SHP77 (cell line): ENCODE measurements at places on chromosomes 12 and 14.
A peak's percentile ranks its signal among the peaks of the same experiment; 100 is the strongest.

DNA sequence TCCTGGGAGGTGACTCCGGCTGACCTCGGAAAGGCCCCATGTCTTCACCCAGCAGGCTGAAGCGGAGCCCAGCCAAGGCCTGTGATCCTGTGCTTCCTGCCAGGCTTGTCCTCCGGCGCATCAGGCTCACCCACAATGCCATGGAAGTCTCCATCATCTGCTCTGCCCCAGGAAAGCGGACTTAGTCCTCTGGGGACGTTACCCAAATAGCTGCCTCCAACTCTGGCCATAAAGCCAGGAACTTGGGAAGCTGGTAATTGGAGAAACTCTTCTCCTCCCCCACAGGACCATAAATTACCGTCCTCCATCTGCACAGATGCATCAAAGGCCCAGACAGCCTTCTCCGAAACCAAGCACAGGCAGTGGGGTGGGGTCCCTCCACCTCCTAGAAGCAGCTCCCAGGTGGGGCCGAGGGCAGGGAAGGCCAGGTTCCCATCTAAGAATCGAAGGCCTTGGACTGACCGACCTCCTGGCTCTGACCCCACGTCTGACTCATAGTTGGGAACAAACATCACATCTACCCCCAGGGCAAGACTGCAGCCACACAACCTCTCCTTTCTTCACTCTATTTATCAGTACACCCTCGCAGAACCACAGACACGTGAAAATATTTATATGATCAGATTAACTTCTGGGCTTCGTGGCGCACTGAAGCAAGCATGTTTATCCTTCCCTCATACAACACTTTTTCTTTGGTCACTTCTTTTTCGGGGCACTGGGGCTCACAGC, 56.4 kb downstream of the PITPNM2 start:
- DNase-seq = no peak

GRCh38 chr14:24426912-24427536, 2.4 kb downstream of the CBLN3 start:
- DNase-seq = no peak

DNA sequence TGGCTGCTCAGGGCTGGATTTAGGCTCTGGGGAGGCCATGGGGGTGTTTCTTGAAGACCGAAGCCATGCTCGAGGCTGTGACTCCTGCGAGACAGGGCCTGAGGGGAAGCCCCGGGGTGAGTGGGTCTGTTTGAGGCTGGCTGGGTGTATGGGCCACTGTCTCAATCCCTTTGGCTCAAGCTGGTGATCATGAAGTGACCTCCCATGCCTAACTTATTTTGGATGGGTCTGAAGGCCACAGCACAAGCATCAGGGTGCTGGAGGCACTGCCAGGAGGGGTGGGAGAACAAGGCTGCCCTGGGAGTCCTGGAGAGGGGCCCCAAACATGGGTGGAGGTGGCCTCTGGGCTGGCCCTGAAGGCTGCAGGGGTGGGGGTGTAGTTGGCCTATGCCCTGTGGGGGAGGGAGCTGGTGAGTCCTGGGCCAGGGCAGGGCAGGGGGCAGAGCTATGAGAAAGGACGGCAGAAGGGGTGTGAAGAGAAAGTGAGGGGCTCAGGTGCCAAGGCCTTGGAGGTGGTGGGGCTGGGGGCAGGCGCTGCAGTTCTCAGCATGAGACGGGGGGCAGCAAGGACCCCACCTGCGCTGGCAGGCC, 100.9 kb downstream of the KIF26A start:
- DNase-seq = no peak

GRCh38 chr12:50806176-50806575, 36.5 kb upstream of the TMPRSS12 start:
- no peak for DNase-seq

- no peak for DNase-seq
Observed at GRCh38 chr14:50249136-50249775, 17.9 kb upstream of the SOS2 start.

DNA sequence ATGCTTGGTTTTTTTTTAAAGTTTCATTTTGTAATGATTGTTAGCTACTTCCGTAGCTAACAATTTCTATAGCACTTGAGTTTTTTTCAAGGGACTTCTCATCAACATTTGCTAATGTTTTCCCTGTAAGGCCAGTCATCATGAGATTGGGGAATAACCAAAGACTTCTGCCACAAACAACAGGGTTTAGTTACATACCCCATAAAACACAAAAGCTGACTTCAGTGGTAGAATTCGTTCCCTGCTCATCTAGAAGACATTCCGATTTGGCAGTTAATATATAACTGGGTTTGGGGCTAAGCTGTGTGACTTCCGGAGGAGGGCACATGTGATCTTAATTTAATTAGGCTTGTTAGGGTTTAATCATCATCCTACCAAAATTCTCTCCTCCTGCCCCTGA, 22.9 kb downstream of the EGLN3 start:
- DNase-seq = no peak

DNA sequence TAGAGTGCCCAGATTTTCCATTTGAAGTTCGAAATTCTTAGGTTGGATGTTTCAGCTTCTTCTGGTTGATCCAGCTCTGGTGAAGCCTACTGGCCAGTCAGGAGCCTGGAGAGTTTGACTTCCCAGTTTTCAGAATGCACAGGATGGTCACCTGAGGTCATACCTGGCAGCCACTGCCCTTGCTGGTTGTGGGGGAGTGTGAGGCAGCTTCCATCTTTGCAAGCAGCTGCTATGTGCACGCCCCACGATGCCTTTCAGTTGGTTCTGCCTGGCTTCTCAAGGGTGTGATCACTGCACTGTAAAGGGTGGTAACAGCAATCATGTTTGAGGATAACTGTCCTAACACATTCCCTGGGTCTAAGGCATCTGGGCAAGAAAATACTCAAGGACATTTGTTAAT, 15.4 kb downstream of the CCDC92 start:
- DNase-seq = no peak

- DNase-seq = peak; percentile 45
Observed at GRCh38 chr14:25516838-25517237, 466.9 kb upstream of the STXBP6 start.

- no peak for DNase-seq
Observed at GRCh38 chr12:79426121-79426520, 264.6 kb downstream of the PAWR start.

- no peak for DNase-seq
Observed at GRCh38 chr12:45688183-45688582, 41.3 kb upstream of the ARID2 start.

- DNase-seq = no peak
Observed at GRCh38 chr12:74229671-74230070, 308.0 kb upstream of the ATXN7L3B start.

DNA sequence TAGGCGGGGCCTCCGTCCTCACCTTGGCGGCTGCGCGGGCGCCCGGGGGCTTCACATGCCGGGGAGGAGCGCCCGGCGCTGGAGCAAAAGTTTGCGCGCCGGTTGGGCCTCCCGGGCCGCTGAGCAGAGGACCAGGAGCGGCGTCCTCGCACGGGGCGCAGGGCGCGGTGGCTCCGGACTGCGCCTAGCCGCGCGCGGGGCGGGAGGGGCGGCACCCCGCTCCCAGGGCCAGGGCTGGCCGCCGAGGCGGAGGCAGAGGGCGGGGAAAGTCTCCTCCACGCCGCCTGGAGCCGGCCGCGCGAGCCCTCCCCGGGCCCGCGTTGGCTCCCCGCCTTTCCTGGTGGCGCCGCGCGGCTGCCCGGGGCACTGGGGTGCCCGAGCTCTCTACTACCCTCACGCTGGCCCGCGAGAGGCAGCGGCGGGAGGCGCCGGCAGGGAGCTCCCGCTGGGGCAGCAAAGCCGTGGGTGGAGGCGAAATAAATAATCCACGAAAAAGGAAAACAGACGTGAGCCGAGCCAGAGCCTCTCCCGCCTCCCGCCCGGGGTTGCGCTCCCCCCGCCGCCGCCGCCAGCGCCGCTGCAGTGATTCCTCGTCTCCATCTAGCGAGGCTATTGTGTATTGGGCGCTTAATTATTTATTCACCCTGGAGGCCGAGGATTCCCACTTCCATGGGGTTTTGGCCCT, 400 bp upstream of the PRIMA1 start:
- DNase-seq = no peak

DNA sequence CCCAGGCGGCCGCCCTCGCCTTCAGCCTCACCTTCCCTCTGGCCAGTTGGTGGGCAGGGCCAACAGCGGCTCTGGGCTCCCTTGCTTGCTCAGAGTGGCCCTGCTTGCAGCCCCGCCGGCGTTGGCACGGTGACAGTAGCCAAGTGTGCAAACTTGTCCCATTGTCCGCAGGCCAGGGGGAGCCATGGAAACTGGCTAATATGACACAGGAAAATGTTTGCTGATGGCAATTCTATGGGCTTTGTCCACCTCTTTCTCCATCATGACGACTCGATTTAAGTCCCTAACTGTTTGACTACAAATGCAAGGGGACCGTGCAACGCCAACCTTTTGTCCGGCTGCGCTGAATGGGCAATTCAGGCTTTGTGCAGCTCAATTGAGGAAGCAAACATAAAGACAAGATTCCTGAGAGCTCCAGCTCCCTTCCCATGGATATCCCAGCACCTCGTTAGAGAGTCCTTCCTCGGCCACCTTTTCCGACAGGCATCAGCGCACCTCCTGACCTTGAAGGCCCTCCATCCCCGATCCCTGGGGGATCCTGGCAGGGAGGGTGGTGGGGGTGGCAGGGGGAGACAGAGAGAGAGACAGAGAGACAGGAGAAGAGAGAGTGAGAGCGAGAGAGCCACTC, 785 bp upstream of the FAM181A start:
- DNase-seq = peak; percentile 27

DNA sequence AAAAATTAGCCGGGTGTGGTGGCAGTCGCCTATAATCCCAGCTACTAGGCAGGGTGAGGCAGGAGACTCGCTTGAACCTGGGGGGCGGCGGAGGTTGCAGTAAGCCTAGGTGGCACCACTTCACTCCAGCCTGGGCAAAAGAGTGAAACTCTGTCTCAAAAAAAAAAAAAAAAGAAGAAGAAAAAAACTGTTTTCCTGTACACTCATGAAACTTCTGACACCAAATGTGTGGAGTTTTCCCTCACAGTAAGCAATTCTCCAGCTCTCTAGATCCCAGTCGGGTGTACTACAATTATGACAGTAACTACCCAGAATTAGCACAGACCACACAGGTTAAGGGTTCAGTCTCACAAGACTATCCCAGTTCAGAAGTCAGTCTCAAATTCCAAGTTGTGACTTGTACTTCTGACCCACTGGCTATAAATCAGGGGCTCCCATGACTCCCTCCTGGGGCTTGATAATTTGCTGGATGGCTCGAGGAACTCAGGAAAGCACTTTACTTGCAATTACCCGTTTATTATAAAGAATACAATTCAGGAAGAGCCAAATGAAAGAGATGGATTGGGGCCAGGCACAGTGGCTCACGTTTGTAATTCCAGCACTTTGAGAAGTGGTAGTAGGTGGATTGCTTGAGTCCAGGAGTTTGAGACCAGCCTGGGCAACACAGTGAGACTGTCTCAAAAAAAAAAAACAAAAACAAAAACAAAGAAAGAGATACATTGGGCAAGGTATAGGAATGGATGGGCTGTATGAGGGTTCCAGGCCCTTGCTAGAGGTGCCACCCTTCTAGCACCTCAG, 12.4 kb upstream of the ARF6 start:
- DNase-seq = no peak
